ENCODE measurements at places on chromosomes 7 and 10. TPM values are rescaled to one million over a fixed set of nuclear protein-coding genes. Genes with fewer than 3 reads are reported as not detected.

AKR1D1 gene
- not detected for total RNA-seq

- H3K27me3 ChIP-seq: no peaks in the 10 kb centered on the region
- no peak overlapping the region for H3K27ac ChIP-seq
Observed at GRCh38 chr10:91238191-91238590, 17.7 kb downstream of the PCGF5 start.

ADAM12 gene
- 9.7 TPM for total RNA-seq

GPR26 gene
- total RNA-seq: not detected

ZNF777 gene
- total RNA-seq: 3.6 TPM

DNA sequence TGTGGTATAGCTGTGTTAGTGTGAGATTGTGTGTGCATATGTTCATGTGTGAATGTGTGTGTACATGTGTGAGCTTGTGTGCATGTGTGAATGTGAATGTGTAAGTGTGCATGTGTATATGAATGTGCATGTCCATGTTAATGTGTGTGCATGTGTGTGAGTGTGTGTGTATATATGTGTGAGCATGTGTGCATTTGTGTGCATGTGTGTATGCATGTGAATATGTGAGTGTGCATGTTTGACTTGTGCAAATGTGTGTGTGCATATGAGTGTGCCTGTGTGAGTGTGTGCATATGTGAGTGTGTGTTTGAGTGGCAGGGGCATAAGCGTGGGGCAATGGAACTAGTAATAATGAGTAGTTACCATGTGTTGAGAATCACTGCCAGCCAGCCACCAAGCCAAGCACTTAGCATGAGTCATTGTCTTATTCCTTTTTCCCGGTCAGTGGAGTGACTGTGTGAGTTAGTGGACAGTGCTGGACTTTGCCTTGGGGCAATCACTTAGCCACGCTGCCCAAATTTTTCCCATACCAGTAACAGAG, 46.3 kb upstream of the SHH start:
- peak; percentile 28 for DNase-seq
- no peaks in the 10 kb centered on the region for H3K27me3 ChIP-seq
- H3K4me3 ChIP-seq: no peak overlapping the region
- H3K27ac ChIP-seq: no peak overlapping the region

OR2A42 gene
- not detected for total RNA-seq

- no peak for DNase-seq
- no peaks in the 10 kb centered on the region for H3K27me3 ChIP-seq
- no peak overlapping the region for H3K27ac ChIP-seq
- no peaks in the 10 kb centered on the region for H3K4me1 ChIP-seq
- no peak overlapping the region for H3K4me3 ChIP-seq
- no peaks in the 10 kb centered on the region for H3K36me3 ChIP-seq
Observed at GRCh38 chr7:25132430-25132829, 7.4 kb upstream of the CYCS start.

DNA sequence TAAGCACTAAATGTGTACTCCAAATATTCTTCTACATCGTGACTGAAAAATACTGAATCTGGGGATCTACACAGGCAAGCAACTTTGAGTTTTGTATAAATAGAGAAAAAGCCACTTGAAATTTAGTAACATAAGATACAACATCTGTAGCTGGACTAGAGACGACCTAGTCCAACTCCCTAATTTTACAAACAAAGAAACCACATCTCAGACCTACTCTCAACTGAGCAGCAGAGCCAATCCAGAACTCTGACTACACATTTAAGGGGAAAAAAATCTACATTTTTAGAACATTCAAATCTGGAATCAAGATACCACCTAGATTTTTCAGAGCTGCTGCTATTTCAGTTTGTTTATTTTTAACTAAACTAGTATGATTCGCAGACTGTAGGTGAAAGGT, 88.9 kb downstream of the CABCOCO1 start:
- no peak overlapping the region for H3K4me3 ChIP-seq
- peaks cover 12% of the 10 kb centered on the region for H3K4me1 ChIP-seq
- peak overlapping the region; percentile 82 for H3K27ac ChIP-seq
- peak; percentile 12 for DNase-seq
- no peaks in the 10 kb centered on the region for H3K36me3 ChIP-seq

AS3MT gene
- total RNA-seq: 7.5 TPM

GRCh38 chr7:404812-405488, 114.7 kb downstream of the PDGFA start:
- no peak overlapping the region for H3K4me3 ChIP-seq
- no peak overlapping the region for H3K27ac ChIP-seq
- H3K4me1 ChIP-seq: no peaks in the 10 kb centered on the region
- no peaks in the 10 kb centered on the region for H3K36me3 ChIP-seq
- no peak for DNase-seq

GRCh38 chr7:3912291-3912690, 611.2 kb downstream of the SDK1 start:
- H3K4me3 ChIP-seq: no peak overlapping the region
- H3K27me3 ChIP-seq: no peaks in the 10 kb centered on the region
- no peak for DNase-seq
- H3K36me3 ChIP-seq: no peaks in the 10 kb centered on the region

GRCh38 chr10:119826771-119827170, 45.9 kb downstream of the MCMBP start:
- no peaks in the 10 kb centered on the region for H3K4me1 ChIP-seq
- H3K4me3 ChIP-seq: no peak overlapping the region
- H3K27me3 ChIP-seq: no peaks in the 10 kb centered on the region
- H3K36me3 ChIP-seq: peaks cover 24% of the 10 kb centered on the region
- DNase-seq: no peak

TMED4 gene
- total RNA-seq: 68.0 TPM

ZNF107 gene
- 3.6 TPM for total RNA-seq

GRCh38 chr10:11863353-11864109, 40.4 kb downstream of the PROSER2 start:
- H3K4me1 ChIP-seq: no peaks in the 10 kb centered on the region
- H3K4me3 ChIP-seq: no peak overlapping the region
- no peak for DNase-seq
- no peaks in the 10 kb centered on the region for H3K36me3 ChIP-seq
- H3K27ac ChIP-seq: no peak overlapping the region
- no peaks in the 10 kb centered on the region for H3K27me3 ChIP-seq

OR9A2 gene
- total RNA-seq: not detected

COPS6 gene
- total RNA-seq: 158 TPM

- H3K4me3 ChIP-seq: no peak overlapping the region
- H3K27ac ChIP-seq: no peak overlapping the region
- no peaks in the 10 kb centered on the region for H3K27me3 ChIP-seq
- H3K4me1 ChIP-seq: no peaks in the 10 kb centered on the region
- no peaks in the 10 kb centered on the region for H3K36me3 ChIP-seq
- no peak for DNase-seq
Observed at GRCh38 chr7:52481571-52481970, 553.9 kb upstream of the POM121L12 start.

DNA sequence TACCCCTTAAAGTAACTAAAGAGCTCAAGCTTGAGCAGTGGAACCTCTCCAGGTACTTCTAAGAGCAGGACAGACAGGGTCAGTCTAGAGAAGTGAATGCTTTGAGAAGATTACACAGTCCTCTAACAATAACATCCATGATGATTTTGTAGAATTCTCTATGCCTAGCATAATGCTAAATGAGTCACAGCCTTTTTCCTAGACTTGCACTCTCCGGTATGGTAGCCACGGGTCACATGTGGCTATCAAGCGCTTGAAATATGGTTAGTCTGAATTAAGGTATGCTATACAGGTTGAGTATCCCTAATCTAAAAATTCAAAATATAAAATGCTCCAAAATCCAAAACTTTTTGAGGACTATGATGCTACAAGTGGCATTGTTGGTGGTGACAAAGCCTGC, 166.6 kb upstream of the MKLN1 start:
- no peak overlapping the region for H3K27ac ChIP-seq
- DNase-seq: peak; percentile 76
- H3K36me3 ChIP-seq: no peaks in the 10 kb centered on the region
- no peaks in the 10 kb centered on the region for H3K27me3 ChIP-seq
- H3K4me1 ChIP-seq: peaks cover 10% of the 10 kb centered on the region
- no peak overlapping the region for H3K4me3 ChIP-seq

KLF14 gene
- total RNA-seq: not detected

ZRANB1 gene
- 24.7 TPM for total RNA-seq

GRCh38 chr7:38244516-38244915, 28.9 kb downstream of the TARP start:
- H3K4me3 ChIP-seq: no peak overlapping the region
- no peak overlapping the region for H3K27ac ChIP-seq
- no peaks in the 10 kb centered on the region for H3K4me1 ChIP-seq

PLEKHA8 gene
- total RNA-seq: 9.7 TPM

- no peak overlapping the region for H3K27ac ChIP-seq
- no peaks in the 10 kb centered on the region for H3K36me3 ChIP-seq
Observed at GRCh38 chr10:69090685-69091084, 2.8 kb downstream of the SRGN start.

ZNF503 gene
- total RNA-seq: 0.83 TPM

SEPTIN7 gene
- 239 TPM for total RNA-seq

- no peak overlapping the region for H3K27ac ChIP-seq
- peaks cover 1% of the 10 kb centered on the region for H3K4me1 ChIP-seq
- DNase-seq: no peak
- no peak overlapping the region for H3K4me3 ChIP-seq
- H3K36me3 ChIP-seq: peaks cover 2% of the 10 kb centered on the region
- no peaks in the 10 kb centered on the region for H3K27me3 ChIP-seq
Observed at GRCh38 chr7:96707901-96708774, 1.5 kb downstream of the SEM1 start.

NPY4R2 gene
- 0.36 TPM for total RNA-seq

SEMA3D gene
- total RNA-seq: 10.8 TPM

- H3K27ac ChIP-seq: no peak overlapping the region
- no peak overlapping the region for H3K4me3 ChIP-seq
- no peaks in the 10 kb centered on the region for H3K4me1 ChIP-seq
- no peaks in the 10 kb centered on the region for H3K27me3 ChIP-seq
- no peaks in the 10 kb centered on the region for H3K36me3 ChIP-seq
Observed at GRCh38 chr7:78683566-78683965, 769.9 kb downstream of the MAGI2 start.

DNA sequence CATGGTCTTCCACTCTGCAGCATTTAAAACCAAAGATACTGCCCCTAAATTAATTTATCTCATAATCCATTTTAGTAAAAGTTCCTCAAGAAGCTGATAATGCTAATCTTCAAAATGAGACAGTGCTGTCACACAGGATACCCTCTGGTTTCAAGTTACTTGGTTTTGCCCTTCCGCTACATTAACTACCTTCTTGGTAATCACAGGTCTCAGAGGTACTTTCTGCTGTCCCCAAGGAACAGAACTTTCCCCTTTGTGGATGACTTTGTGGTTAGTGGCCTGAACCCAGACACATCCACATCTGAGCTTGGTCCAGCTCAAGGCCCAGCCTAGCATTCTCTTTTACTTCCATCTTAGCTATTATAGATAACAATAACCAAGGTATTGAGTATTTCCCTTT, 88.8 kb upstream of the TMEM26 start:
- H3K4me1 ChIP-seq: no peaks in the 10 kb centered on the region
- H3K36me3 ChIP-seq: no peaks in the 10 kb centered on the region
- DNase-seq: no peak
- H3K27me3 ChIP-seq: no peaks in the 10 kb centered on the region
- H3K4me3 ChIP-seq: no peak overlapping the region
- H3K27ac ChIP-seq: no peak overlapping the region

DNA sequence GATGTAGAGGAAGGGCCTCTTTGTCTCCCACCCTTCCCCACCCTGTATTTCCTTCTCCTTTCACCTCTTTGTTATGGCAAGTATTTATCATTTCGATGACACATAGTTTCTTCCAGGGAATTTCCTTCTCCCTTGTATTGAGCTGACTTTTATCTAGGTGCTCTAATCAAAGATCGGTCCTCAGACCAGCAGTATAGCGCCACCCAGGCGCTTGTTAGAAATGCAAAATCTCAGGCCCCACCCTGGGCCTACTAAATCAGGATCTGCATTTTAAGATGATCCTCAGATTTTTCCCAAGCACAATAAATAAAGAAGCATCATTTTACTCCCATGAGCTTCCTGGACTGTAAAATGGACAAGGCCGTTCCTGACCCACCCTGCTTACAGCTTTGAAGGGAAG, 12.0 kb upstream of the GOT1 start:
- peaks cover 7% of the 10 kb centered on the region for H3K4me1 ChIP-seq
- no peak overlapping the region for H3K4me3 ChIP-seq
- no peak overlapping the region for H3K27ac ChIP-seq
- H3K27me3 ChIP-seq: peaks cover 11% of the 10 kb centered on the region

MYL10 gene
- total RNA-seq: not detected

LGI1 gene
- not detected for total RNA-seq

DNA sequence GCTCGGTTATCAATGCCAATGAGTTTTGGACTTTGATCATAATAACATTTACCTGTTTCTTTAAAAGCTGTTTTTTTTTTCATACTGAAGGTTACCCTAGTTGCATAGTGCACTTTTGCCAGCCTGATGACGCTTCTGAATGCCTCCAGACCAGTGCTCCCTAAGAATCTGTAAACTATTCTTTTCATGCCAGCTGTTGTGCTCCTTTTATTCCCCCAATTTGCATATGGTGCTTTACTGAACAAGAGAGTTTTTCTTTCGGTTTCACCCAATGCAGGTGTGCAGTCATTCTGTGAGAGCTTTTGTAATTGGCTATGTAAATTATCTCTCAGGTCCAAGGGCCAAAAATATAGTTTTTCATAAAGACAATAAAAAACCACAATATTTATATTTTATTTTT, 48.1 kb upstream of the GLCCI1 start:
- no peak for DNase-seq
- no peak overlapping the region for H3K4me3 ChIP-seq
- H3K27ac ChIP-seq: no peak overlapping the region
- H3K27me3 ChIP-seq: no peaks in the 10 kb centered on the region
- no peaks in the 10 kb centered on the region for H3K36me3 ChIP-seq

GRCh38 chr7:131057015-131057793, 270.5 kb upstream of the MKLN1 start:
- 0 out of 2 replicates have a peak, but pooled peaks cover 2% of the 10 kb centered on the region for H3K4me1 ChIP-seq
- H3K4me3 ChIP-seq: no peak overlapping the region
- peak; percentile 86 for DNase-seq
- H3K27ac ChIP-seq: peak overlapping the region; percentile 78

MUC3A gene
- total RNA-seq: not detected

- DNase-seq: no peak
- H3K27ac ChIP-seq: no peak overlapping the region
- H3K4me3 ChIP-seq: no peak overlapping the region
Observed at GRCh38 chr10:22473044-22473443, 127.7 kb downstream of the SPAG6 start.

DNA sequence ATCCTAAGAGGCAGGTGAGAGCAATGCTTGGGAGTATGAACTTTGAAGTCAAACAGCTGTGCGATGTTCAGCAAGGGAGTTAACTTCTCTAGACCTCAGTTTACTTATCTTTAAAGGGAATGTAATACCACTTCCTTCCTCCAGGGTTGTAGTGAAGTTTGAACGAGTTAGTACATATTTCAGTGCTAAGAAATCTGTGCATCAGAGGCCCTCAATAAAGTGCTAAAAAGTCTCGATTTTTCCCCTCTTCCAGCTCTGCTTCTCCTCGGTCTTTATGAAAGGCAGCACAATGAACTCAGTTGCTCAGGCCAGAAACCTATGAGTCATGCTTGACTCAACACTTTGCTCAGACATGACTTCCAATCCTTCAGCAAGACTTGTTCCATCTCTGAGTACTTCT, 418.9 kb downstream of the MDFIC start:
- peak; percentile 94 for DNase-seq
- H3K4me1 ChIP-seq: no peaks in the 10 kb centered on the region
- no peaks in the 10 kb centered on the region for H3K27me3 ChIP-seq
- H3K4me3 ChIP-seq: no peak overlapping the region
- no peak overlapping the region for H3K27ac ChIP-seq

INA gene
- total RNA-seq: 6.4 TPM

Data from IMR-90 (cell line).